ENCODE measurements at places on chromosomes 4 and X. TPM values are rescaled to one million over a fixed set of nuclear protein-coding genes. Genes with fewer than 3 reads are reported as not detected.

Gene GASK1B
- 13.6 TPM for total RNA-seq

Gene INPP4B
- total RNA-seq: 10.0 TPM

Gene ITGB1BP2
- 2.5 TPM for total RNA-seq

Gene ATOH1
- 73.7 TPM for total RNA-seq

DNA sequence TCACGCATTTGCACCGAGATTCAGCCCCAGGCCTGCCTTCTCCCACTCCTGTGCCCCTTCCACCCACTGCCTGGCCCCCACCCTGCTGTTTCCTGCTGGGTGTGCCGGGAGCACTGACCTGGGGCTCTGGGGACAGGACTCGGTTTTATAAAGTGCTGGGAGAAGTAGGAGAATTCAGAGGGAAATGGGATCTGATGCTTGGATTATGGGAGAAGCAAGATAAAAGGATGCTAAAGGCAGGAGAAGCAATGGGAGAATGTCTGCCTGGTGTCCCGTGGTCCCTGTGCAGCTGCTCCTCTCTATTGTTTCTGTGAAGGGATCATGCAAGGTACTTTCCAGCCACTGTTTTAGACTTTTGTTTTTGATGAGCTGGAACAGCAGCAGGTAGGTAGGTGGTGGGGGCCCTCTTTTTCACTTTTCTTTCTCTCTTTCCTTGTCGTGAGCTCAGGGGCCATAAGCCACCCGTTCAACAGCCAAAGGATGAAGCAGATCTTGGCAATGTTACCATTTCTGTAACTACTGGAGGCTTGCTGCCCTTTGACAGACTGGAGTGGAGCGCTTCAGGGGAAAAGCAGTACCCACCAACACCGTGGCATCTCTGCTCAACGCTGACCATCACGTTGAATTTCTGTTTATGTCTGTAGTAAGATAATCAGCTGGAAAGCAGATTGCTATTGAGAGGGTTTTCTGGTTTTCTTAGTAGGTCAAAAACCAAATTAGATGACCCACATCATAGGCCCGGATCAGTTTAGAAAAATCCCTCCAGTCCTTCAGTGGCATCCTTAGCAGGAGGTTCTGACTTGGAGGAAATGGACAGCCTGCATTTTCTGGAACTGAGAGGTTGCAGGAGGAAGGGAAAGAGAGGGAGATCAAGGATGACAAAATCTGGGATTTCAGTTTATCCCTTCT is 63.8 kb upstream of the ENPP6 start:
- no peak for DNase-seq

DNA sequence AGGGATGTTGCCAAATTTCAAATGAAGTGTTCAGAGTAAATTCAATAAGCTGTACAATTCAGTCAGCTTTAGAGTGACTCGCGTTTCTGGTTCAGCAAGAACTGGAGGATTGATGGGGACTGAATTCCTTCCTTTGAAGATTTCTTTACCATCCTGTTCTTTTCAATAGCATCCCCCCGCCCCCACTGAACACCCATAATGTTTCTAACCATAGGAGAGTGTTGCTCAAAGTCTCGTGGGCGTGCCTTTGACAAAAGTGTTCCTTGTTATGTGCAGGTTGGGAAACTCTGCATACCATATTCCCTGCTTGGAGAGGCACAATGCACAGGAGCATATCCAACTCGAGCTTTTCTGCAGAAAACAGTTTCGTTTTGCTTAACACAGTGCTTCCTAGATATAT is 323.5 kb upstream of the CASK start:
- no peak for DNase-seq

GRCh38 chr4:26326791-26327190 is 6.0 kb downstream of the RBPJ start:
- DNase-seq: no peak

DNA sequence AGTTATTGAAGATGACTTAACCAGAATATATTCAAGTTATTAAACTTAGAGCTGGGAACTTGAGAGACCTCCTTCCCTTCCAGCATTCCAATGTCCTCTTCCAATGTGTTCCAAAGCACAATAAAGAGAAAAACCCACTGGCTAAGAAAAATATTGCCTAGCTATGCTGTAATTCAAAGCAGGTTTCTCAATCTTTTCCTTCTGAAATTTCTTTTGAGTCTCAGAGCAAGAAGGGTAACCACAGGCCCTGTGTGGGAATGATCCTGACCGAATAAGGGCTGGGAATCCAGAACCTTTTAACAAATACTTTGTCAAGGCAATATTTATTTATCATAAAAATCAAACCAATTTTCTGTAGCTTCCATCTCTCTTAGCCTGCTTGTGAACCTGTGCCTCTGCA is 150.7 kb upstream of the SFRP2 start:
- no peak for DNase-seq

- DNase-seq: no peak
Measured at GRCh38 chr4:168183717-168184571, 91.6 kb downstream of the ANXA10 start.

DNA sequence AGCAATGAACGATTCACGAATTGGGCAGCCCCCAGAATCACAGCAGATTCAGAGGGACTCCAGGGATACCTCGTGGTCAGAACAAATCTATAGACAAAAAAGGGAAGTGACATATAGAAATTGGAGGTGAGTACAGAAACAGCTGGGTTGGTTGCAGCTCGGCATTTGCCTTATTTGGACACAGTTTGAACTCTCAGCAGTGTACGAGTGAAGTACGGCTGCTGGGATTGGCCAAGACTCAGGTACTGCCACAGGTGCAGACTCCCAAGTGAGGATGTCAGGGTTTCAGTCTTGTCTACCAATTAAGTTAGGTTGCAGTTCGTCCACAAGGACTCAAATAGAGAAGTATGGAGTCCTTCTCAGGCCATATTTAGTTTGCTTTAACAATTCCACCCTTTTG is 28.2 kb downstream of the HTT-AS start:
- DNase-seq: no peak

GRCh38 chr4:83810428-83810827 is 274.5 kb downstream of the GPAT3 start:
- no peak for DNase-seq

- no peak for DNase-seq
Measured at GRCh38 chrX:86023811-86024210, 23.5 kb downstream of the CHM start.

Gene GNL3L
- 38.3 TPM for total RNA-seq

Gene PDE5A
- 17.6 TPM for total RNA-seq

GRCh38 chr4:102525504-102525903 is 24.3 kb downstream of the NFKB1 start:
- no peak for DNase-seq

Gene NLGN4X
- total RNA-seq: 0.89 TPM

DNA sequence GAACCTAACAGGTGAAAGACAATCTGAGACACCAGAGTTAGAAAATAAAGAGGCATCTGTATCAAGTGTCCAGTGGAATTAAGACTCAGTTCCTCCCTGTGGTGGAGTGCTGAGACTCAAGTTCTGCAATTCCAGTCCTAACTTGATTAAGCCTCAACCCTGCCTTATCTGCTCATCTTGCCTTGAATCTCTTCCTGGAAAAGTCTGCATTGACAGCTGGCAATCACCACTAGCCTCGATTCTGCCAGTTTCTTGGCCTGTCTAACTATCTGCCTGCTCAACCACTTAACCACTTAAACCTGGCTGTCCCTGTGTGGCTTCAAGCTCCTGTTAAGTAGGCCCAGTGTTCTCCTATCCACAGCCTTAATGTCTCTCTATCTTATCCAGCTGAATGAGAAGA is 22.4 kb upstream of the NEIL3 start:
- DNase-seq: no peak

GRCh38 chr4:79759793-79760192 is 313.2 kb downstream of the ANTXR2 start:
- no peak for DNase-seq

DNA sequence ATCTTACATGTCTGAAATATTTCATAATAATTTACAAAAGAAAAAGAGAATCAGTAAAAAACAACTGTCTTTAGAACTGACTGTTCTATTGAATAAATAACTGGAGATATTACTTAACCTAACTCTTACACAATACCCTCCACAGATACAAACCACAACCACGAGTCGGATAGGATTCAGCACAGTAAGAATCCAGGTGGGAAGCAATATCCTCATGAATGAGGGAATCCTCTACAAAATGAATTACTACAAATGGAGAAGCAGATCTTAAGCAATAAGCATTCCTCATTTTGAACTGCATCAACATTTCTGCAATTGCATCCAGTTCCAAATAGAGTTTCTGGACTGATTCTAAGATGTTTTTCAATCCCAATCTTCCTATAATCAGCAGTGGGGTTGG is 227.1 kb downstream of the SH2D1A start:
- DNase-seq: no peak
